ENCODE measurements at places on chromosomes 12 and 14.
A peak's percentile ranks its signal among the peaks of the same experiment; 100 is the strongest.

DNA sequence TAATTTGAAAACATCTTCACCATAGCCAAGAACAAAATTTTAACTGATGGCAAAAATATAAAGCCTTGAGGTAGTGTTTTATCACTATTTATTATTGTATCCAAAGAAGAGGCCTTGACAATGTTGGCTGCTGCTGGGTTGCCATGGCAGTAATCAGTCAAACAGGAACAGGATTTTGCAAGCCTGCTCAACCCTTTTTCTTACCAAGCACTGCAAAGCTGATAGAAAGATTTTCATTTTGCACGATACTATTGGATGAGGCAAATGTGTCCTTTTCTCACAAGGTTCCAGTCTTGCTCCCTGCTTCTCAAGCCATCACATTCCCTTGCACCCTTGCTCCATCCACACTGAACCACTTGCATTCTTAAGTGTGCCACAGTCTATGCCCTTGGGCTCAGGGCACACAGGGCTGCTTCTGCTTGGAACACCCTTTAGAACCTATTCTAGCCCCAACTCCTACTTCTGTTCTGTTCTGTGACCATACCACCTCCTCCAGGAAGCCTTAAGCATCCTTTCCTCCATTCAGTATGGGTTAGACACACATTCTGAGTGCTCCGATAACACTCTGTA lies 76.5 kb upstream of the AMIGO2 start:
- no peak for DNase-seq

GRCh38 chr14:33764876-33765650 lies 185.8 kb downstream of the EGLN3 start:
- no peak for DNase-seq

GRCh38 chr12:115079760-115080159 lies 395.8 kb upstream of the TBX3 start:
- DNase-seq: no peak

GRCh38 chr12:14948672-14949071 lies 10.3 kb upstream of the ERP27 start:
- DNase-seq: peak; percentile 81

GRCh38 chr14:94424371-94424770 lies 28.2 kb downstream of the SERPINA11 start:
- DNase-seq: no peak

- DNase-seq: no peak
These were observed 107.5 kb downstream of the GPATCH2L start for GRCh38 chr14:76259029-76259735.

DNA sequence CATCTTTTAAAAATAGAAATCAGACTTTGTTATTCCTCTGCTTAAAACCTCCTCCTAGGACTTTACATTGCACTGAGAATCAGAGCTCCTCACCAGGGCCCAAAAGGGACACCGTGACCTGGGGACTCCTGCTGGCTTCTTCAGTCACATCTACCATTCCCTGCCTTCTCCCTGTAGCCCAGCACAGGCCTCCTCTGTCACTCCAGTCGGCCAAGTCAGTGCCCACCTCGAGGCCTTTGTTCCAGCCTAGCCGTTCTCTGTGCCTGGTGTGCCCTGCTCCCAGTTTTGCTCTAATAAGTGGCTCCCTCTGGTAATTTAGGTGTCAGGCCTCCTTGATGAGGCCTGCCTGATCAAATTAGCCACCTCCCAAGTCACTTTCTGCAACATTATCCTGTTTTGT lies 27.4 kb downstream of the CRADD start:
- no peak for DNase-seq

- DNase-seq: no peak
These were observed 72.2 kb downstream of the R3HDM2 start for GRCh38 chr12:57358646-57359045.

DNA sequence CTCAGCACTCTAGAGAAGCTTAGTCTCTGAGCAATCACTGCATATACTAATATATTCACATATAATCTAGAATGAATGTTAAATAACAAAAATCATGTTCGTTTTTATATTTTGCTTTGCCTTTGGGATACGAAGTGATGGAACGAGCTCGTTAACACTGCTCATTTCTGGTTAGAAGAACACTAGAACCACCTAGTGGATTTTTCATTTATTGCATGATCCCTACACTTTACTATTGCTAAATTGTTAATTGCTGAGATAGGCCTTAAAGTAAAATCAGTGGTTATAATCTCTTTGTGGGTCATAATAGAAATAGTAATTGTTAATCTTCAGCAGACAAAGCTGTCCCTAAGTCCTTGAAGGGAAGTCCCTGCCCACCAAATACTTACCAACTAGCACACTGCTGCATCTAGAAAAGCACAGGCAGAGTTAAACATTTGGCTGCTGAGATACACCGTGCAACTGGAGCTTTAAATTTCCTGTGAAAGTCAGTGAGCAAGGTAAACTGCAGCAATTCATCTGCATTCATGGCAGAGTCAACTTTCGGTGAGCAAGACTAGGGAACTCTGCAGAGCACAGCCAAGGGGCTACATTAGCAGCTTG lies 353.7 kb downstream of the APAF1 start:
- no peak for DNase-seq
